ENCODE measurements at places on chromosomes 13 and 19.

DNA sequence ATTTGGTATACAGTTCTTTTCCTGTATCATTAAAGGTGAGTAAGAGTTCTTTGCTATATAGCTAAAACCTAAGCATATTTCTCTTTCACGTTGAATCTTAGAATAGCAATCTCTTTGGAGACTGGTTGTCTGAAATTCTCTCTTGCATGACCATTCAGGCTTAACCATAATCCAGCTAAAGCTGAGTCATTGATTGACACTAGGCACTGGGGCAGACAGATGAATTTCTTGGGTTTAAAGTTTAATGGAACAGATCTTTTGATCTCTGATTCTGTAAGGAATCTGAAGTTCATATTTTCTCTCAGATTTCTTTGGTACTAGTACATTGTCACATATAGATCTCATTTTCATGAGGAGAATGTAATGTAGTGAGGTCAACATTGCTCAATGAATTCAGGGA, 397.3 kb upstream of the MIR17HG start:
- DNase-seq: no peak

DNA sequence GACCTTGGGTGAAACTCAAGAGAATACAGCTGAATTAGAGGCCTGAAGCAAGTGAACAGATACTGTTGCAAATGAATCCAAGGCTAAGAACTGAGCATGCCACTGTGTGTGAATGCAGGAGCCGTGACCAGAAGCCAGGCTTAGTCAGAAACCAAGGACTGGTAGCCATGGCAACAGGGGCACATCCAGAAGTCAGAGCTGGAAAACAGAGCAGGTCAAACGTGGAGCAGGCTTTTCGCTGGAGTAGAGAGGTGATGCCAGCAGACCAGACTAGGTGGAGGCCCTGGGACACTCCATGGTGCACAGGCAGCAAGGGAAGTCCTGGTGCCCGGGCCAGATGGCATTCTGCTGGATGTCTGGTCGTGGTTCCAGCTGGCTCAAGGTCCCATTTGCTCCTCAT, 564.1 kb downstream of the PCDH9 start:
- peak; percentile 22 for DNase-seq

DNA sequence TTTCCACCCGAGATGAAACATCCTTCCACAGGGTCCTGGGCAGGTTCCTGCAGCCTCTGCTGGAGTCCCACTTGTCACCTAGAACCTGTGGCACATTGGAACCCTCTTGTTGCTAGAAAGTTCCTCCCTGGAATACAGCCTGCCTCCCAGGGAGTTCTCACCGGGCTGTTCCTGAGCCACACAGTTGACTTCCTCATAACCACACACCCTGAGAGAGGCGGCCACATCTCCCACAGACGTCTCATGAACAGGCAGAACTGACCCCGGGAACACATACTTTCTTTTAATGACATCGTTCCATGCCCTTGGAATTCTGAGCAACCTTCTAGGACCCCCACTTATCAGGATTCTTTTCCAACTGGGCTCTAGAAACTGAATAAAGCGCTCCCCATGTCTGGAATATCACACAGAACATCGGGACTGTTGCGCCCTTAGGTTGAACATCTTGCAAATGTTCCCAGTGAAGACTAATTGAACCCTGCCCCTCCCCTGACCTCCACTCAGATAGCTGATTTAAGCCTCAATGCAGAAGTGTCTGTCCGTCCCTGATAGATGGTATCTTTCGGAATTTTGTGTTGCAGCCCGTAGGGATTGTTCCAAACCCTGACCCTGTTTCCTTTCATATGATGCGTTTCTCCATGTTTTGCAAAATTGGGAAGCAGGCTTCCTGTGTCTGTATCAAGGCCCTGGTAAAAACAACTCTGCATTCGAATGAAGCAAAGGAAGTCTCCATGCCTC, 91.1 kb downstream of the RAB20 start:
- DNase-seq: no peak

- no peak for DNase-seq
Measured at GRCh38 chr13:112793545-112794445, 104.0 kb downstream of the ATP11A start.

DNA sequence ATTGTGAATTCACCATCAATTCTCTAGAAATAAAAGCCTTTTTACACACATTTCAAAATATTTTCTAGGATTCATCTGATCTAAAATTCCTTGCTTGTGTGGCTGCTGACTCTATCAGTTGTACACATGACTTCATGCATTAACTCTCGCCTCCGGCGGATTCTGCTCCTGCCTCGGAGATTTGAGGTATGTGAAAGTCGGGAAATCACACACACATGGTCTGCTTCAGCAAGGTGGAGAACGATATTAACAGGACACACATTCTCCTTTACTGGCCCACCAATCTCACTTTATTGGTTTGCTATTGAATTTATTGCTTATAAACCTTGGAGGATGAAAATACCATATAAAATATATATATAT, 855.7 kb downstream of the SLITRK5 start:
- no peak for DNase-seq
